ENCODE measurements at places on chromosomes 1 and 21. TPM values are rescaled to one million over a fixed set of nuclear protein-coding genes. Genes with fewer than 3 reads are reported as not detected.

Gene TOR1AIP1
- total RNA-seq, result 89.7 TPM

Gene TBX19
- 2.5 TPM for total RNA-seq

Gene GBP6
- total RNA-seq, result 0.36 TPM

Gene RUSC1
- 28.6 TPM for total RNA-seq

Gene RCAN3
- total RNA-seq, result 61.0 TPM

Gene TMEM63A
- 97.9 TPM for total RNA-seq

Gene SLC6A17
- 0.02 TPM for total RNA-seq

Gene WDR64
- not detected for total RNA-seq

Gene LCE1B
- total RNA-seq, result not detected

Gene CAMK2N1
- total RNA-seq, result 0.91 TPM

Gene ACOT11
- 2.0 TPM for total RNA-seq

Gene FMO1
- not detected for total RNA-seq

Gene FNBP1L
- 0.20 TPM for total RNA-seq

Gene KRTAP12-2
- total RNA-seq, result not detected

Gene TRNAU1AP
- 59.4 TPM for total RNA-seq

Gene TCEA3
- 14.5 TPM for total RNA-seq
